ENCODE measurements at places on chromosomes 6 and 20.

DNA sequence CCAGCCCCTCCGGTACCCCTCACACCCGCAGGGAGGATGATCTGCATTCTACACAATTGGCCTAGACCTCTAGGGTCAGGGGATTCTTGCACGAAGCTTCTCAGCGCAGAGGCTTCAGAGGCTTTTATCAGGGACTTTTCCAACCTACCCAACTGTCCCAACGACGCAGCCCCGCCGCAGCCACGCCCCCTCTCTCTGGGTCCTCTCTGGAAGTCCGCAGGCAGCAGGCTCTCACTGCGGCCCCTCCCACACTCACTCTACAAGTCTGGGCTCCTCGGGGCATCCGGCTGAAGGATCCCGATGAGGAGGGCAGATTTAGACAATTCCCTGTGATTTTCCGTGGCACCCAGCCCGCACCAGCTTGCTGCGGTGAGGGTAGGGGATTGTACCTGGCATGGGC lies 227.7 kb upstream of the RNF24 start:
- no peak for DNase-seq

- DNase-seq: no peak
These were observed 14.9 kb downstream of the SYCP2L start for GRCh38 chr6:10901770-10902169.

DNA sequence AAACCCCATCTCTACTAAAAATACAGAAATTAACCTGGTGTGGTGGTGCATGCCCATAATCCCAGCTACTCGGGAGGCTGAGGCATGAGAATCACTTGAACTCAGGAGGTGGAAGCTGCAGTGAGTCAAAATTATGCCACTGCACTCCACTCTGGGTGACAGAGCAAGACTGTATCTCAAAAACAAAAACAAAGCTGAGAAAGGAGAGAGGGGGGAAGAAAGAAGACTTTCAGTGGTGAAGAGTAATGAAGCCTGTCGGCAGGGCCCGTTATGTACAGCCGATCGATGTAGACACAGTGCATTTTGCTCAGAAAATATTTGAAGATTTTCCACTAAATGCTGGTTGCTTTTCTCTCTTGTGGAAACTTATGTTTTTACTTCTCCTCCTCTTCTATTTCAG lies 13.8 kb downstream of the VAPB start:
- DNase-seq: no peak

- DNase-seq: no peak
These were observed 243.1 kb upstream of the PREP start for GRCh38 chr6:105645958-105646357.

- DNase-seq: no peak
These were observed 7.3 kb downstream of the ANKEF1 start for GRCh38 chr20:10042086-10042485.

DNA sequence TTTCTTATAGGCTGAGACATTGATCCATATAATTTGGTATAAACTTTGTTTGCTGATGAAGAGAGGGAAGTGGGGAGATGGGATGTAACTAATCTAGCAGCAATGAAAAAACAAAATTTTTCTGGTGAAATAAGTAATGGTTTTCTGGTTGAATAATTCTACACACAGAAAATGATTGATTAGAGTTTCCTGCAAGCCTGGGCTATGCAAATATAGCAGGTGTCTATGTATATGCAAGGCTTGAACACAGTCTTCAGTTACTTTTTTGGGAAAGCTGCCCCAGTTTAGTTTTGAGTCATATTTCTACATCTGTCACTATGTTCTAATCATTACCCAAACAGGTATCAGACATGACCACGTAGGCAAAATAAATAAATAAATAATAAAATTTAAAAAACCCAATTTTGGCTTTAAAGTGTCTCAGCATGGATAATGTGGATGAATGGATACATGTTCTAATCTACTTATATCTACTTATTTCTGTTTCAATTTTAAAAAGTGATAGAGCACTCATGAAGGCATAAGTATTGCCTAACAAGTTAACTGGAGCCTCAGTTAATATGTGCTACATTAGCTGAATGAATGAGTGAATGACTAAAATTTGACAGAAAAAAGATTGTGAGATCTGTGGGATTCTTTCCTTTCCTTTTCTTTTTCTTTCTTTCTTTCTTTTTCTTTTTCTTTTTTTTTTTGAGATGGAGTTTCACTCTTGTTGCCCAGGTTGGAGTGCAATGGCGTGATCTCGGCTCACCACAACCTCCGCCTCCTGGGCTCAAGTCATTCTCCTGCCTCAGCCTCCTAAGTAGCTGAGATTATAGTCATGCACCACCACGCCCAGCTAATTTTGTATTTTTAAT lies 37.2 kb upstream of the TFB1M start:
- DNase-seq: no peak

- DNase-seq: no peak
These were observed 779 bp downstream of the HEBP2 start for GRCh38 chr6:138404666-138405337.

GRCh38 chr20:13817342-13817741 lies 32.5 kb downstream of the NDUFAF5 start:
- no peak for DNase-seq

GRCh38 chr6:41284726-41285125 lies 1.8 kb downstream of the TREM1 start:
- DNase-seq: no peak

DNA sequence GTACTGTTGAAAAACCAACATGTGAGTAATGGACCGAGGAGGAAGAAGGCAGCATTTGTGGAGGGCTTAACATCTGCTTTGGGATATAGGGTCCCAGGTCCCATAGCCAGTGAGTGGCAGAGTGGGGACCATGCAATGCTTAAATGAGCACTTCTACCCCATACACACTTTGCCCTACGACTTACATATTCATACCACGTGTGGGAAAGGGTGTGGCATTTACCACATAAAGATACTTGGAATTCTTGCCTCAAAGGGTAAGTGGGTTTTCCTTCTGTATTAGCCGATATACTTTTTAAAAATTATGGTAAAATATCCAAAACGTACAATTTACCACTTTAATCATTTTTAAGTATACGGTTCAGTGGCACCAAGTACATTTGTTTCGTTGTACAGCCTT lies 199.3 kb downstream of the BACH2 start:
- DNase-seq: no peak

- no peak for DNase-seq
These were observed 46.6 kb upstream of the SLC9A8 start for GRCh38 chr20:49765846-49766541.

DNA sequence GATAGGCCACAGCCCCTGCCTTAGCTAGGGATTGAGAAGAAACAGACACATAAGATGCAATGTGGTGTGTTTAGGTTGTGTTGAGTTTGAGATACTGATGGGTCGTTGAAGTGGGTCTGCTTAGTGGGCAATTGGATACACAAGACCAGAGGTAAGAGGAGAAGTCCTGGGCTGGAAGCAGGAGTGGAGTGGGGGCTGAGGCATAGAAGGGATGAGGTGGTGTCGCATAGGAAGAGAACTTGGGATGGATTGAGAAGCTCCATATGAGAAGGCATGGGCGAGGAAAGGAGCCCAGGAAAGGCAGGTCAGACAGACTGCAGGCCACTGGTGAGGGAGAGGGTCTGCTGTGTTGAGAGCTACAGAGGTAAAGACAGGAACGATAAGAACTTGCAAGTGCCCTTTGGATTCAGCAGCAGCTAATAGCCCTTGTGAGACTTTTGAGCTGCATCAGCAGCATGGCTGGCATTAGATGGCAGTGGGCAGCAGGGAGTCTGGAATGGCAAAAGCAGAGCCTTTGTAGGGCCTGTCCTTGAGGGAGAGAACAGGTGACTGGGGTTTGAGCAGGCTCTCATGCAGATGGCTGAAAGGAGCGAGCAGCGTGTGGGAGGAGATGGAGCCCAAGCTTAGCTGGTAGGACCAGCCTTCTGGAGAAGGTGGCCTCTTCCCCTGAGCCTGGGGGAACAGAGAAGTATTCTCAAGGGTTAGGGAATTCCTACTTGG lies 33.2 kb downstream of the PLCG1 start:
- DNase-seq: no peak

DNA sequence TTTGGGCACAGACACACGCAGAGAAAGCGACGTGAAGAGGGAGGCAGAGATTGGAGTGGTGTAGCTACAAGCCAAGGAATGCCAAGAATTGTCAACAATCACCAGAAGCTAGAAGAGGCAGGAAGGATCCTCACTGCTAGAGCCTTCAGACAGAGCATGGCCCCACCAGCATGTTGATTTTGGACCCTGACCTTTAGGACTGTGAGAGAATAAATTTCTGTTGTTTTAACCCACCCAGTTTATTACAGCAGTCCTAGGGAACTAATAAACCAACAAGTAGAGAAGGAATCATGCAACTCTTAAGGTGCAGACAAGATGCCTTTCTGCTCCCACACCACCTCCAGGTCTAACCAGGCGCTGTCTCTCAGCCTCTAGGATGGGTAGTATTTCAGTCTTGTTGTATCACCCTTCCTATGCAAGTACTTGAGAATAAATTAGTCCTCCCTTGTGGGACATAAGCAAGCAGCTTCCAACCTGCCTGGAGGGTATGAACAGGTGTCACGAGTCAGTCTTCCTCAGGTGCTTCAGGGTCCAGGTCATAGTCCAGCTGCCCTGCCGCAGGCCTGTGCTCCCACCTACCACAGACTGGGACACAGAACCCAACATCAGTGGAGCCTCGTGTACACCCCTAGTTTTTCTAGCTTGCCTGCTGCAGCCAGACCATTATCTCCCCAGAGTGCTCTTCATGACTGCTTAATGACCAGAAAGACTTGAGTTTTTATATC lies 46.4 kb upstream of the CCN2 start:
- no peak for DNase-seq

GRCh38 chr6:130381012-130381411 lies 15.2 kb downstream of the TMEM200A start:
- DNase-seq: no peak

DNA sequence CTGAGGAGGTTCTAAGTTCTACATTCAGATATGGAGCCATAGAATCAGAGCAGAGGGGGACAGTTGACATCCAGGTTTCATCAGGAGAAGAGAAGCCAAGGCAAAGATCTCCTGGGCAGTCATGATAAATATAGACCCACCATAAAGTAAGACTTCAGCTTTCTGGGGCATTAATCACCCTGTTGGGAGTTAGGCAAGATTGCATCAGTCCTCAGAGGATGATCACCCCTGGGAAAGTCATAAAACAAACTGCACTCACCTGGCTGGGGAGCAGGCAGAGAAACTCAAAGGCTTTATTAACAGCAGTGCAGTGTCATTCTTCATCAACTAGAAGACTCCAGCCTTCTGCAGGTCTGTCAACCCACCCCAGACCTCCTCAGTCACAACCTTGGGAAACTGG lies 301.3 kb upstream of the JARID2 start:
- DNase-seq: no peak

GRCh38 chr6:42278131-42278853 lies 60.6 kb upstream of the MRPS10 start:
- DNase-seq: no peak

- DNase-seq: no peak
These were observed 16.5 kb upstream of the SH3BGRL2 start for GRCh38 chr6:79614326-79615305.

DNA sequence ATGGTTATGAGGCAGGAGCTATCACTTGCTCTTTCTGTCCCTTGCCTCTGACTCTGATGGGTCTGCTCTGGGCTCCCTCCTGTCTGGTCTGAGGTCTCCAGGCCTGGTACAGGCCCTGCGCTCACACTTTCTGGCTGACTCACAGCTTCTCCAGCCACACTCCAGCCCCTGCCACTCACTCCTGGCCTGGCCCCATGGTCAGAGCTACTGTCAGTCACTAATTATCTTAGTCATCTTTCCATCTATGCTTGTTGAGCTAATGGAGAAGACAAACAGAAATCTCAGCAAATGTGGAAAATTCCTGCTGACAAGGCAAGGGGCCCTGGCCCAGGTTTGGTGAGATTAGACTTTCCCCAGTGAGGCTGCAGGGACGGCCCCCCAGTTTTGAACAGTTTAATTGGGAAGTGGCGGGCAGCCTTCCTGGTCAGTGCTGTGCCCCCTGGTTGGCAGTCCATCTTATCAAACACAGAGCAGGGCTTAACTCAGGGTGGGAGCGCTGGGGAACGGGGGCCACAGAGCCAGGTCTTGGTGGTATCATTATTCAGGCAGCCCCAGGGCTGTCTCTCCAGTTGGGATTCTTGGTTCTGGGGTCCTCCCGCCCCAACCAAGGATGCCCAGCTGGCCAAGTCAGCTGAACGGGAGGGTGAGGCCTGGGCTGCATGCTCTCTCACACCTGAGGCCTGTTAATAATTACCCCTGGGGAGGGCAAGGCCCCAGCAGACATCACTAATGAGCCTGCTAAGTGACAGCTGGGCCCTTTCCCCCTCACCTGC lies 63.4 kb downstream of the VEGFA start:
- no peak for DNase-seq

Measured in HS-27A (cell line).